ENCODE measurements at places on chromosomes 4 and X.

- no peaks in the 10 kb centered on the region for H3K27me3 ChIP-seq
- no peaks in the 10 kb centered on the region for H3K36me3 ChIP-seq
- H3K4me1 ChIP-seq: no peaks in the 10 kb centered on the region
- DNase-seq: no peak
Measured at GRCh38 chrX:119646515-119646914, 40.3 kb upstream of the NKRF start.

GRCh38 chrX:130120321-130120731 is 10.0 kb upstream of the ELF4 start:
- no peaks in the 10 kb centered on the region for H3K4me1 ChIP-seq
- no peaks in the 10 kb centered on the region for H3K27me3 ChIP-seq
- DNase-seq: no peak
- H3K36me3 ChIP-seq: no peaks in the 10 kb centered on the region

- H3K27me3 ChIP-seq: no peaks in the 10 kb centered on the region
- no peak for DNase-seq
- no peak overlapping the region for H3K27ac ChIP-seq
- H3K36me3 ChIP-seq: no peaks in the 10 kb centered on the region
Measured at GRCh38 chr4:82782626-82783345, 15.8 kb downstream of the SCD5 start.

- no peaks in the 10 kb centered on the region for H3K27me3 ChIP-seq
- H3K36me3 ChIP-seq: no peaks in the 10 kb centered on the region
- H3K4me3 ChIP-seq: no peak overlapping the region
- H3K4me1 ChIP-seq: no peaks in the 10 kb centered on the region
- no peak overlapping the region for H3K27ac ChIP-seq
Measured at GRCh38 chr4:122803788-122804208, 22.8 kb upstream of the FGF2 start.

DNA sequence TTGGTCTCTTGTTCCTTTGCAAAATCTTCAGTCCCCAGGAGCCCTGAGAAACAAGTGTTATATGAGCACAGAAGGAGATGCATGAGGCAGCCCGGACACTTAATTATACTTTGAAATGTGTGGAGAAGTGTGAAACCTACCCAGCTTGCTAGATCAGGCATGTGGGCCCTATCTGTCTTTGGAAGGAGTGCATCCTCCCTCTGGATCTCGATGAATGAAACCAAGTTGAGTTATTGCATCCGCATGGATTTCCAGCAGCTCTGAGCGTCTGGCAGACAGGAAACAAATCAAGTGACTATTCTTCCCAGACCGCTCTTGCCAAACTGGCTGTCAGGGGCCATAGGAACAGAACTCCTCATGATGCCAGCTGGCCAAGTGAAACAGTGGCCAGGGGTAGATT is 19.6 kb upstream of the SOWAHD start:
- H3K27ac ChIP-seq: no peak overlapping the region
- no peak overlapping the region for H3K4me3 ChIP-seq
- no peaks in the 10 kb centered on the region for H3K27me3 ChIP-seq
- no peak for DNase-seq

DNA sequence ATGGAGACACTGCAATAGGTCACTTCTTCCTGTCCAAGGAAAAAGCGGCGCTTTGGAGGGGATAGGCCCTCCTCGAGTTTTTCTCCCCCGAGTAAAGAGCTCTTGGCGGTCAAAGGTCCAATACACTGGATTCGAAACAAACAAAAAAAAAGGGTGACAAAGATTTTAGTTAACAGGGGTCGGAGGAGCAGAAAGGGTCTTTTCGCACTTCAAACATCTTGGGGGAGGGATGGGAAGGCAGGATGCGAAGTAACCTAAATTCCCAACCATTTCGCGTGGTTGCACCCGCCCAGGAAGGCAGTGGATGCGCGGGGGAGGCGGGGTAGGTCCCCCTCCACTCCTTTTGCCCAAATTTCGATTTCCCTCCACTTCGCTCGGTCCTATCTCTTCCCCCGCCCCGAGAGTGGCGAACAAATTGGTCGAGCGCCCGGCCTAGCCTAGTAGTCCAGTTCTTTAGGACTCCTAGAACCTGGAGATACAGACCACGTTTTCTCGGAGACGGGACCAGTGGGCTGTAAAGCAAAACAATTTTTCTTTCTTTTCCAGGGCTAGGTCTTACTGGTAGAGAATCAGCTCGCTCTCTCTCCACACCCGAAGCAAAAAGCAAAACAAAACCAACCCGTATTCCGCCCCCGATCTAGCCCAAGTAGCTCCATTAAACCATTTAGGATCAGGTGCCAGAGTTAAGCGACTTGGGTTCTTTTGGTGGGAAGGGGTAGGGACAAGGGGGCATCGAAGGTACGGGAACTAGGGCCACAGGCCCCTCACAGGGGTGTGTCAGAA is 2.0 kb upstream of the STAG2 start:
- peak; percentile 65 for DNase-seq
- H3K27me3 ChIP-seq: no peaks in the 10 kb centered on the region
- peak overlapping the region; percentile 94 for H3K27ac ChIP-seq

GRCh38 chrX:68209008-68209407 is 224.3 kb downstream of the OPHN1 start:
- no peaks in the 10 kb centered on the region for H3K36me3 ChIP-seq
- no peaks in the 10 kb centered on the region for H3K27me3 ChIP-seq
- H3K4me1 ChIP-seq: no peaks in the 10 kb centered on the region
- no peak overlapping the region for H3K27ac ChIP-seq
- DNase-seq: no peak

- no peaks in the 10 kb centered on the region for H3K4me1 ChIP-seq
- DNase-seq: no peak
- H3K27ac ChIP-seq: no peak overlapping the region
- no peak overlapping the region for H3K4me3 ChIP-seq
Measured at GRCh38 chr4:186400676-186401075, 134.7 kb downstream of the F11 start.

DNA sequence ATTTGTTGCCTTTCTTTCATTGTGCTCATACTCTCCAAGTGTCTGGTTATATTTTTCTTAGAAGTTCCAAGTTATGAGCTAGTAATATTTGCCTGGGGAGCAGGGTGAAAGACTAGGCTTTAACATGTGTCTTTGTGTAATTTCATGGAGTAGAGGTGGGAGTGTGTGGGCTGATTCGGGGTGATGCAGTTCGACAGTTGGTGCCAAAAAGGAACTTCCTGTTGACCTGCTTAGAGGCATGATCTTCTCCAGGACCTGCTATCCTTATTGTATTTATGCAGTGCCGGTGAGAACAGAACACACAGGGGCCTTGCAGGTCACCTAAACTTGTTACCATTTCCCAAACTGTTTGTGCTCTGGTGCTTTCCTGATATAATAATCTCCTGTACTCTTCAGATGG is 21.2 kb downstream of the USP53 start:
- no peaks in the 10 kb centered on the region for H3K36me3 ChIP-seq
- no peak for DNase-seq
- no peaks in the 10 kb centered on the region for H3K27me3 ChIP-seq
- H3K27ac ChIP-seq: no peak overlapping the region

GRCh38 chr4:10097906-10098779 is 18.5 kb downstream of the WDR1 start:
- peaks cover 6% of the 10 kb centered on the region for H3K36me3 ChIP-seq
- no peaks in the 10 kb centered on the region for H3K4me1 ChIP-seq
- no peak overlapping the region for H3K27ac ChIP-seq
- DNase-seq: no peak
- H3K27me3 ChIP-seq: no peaks in the 10 kb centered on the region
- H3K4me3 ChIP-seq: no peak overlapping the region

DNA sequence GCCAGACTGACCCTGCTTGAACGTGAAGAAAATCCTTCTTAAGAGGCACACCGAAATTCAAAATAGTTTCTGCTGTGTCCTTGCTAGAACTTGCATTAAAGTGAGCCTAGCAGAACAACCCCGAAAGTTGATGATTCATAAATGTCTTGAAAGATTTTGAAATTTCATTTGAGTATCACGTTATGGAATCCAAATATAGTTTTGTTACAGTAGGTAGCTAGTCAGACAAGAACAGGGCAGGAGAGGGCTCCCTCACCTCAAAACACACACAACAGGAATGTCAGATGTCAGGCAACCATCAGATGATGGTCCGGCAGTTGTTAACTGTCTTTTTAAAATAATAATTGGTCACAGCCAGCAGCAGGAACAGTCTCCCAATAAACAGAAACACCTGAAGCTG is 259.6 kb upstream of the GNPDA2 start:
- no peaks in the 10 kb centered on the region for H3K4me1 ChIP-seq
- no peaks in the 10 kb centered on the region for H3K36me3 ChIP-seq
- H3K27me3 ChIP-seq: no peaks in the 10 kb centered on the region
- H3K27ac ChIP-seq: no peak overlapping the region

DNA sequence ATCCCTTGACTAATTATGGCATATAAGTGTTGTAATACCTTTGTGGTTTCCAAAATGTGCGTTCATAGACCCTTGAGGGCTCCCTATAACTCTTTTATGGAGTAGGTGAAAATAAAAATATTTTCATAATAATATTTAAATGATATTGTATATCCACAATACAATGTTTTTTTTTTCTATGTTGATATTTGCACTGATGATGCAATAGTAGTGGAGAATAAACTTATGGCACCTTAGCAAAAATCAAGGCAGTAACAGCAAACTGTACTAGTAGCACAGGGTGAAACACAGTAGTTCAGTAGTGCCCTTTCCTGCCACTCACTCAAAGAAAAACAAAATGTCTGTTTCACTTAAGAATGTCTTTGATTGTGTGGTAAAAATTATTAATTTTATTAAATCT is 465.3 kb downstream of the C4orf33 start:
- no peak overlapping the region for H3K4me3 ChIP-seq
- H3K27me3 ChIP-seq: no peaks in the 10 kb centered on the region
- H3K4me1 ChIP-seq: no peaks in the 10 kb centered on the region
- DNase-seq: no peak
- H3K36me3 ChIP-seq: no peaks in the 10 kb centered on the region

DNA sequence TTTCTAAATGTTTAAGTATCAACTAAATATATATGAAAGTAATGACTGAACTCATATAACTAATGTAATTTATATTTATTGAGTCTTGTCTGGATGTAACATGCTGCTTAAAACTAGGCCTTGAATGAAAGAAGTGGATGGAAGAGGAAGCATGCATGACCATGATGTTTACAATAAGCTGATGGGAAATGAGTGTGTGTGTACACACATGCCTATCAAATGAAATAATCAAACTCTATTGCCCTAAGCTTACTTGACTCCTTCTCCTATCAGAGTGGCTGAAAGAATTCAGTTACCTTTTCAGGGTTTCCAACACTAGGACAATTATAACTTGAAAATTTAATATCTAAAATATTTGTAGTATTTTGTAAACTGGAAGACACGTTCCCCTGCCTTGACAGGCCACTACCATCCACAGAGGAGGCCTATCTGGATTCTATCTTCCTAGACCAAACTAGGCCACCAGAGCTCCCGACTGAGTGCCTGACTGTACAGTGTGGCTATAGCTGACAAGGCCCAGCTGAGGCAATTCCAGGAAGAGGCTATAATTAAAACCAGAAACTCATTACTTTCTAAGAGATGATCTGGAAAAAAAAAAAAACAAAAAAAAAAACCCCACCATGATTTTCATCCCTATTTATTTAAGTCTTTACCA is 7.6 kb downstream of the ARSJ start:
- no peak for DNase-seq
- H3K4me1 ChIP-seq: no peaks in the 10 kb centered on the region
- no peak overlapping the region for H3K27ac ChIP-seq
- no peak overlapping the region for H3K4me3 ChIP-seq
- H3K27me3 ChIP-seq: no peaks in the 10 kb centered on the region
- H3K36me3 ChIP-seq: no peaks in the 10 kb centered on the region

Measured in right lobe of liver (tissue), 6 donors.